Heart right ventricle (tissue), 16 donors: ENCODE measurements at places on chromosomes 11 and 22. TPM values are rescaled to one million over a fixed set of nuclear protein-coding genes. Genes with fewer than 3 reads are reported as not detected.

- DNase-seq = no peak
Observed at GRCh38 chr11:86346513-86346912, 28.2 kb upstream of the CCDC81 start.

The SH3BP1 gene
- 1.5 TPM for polyA plus RNA-seq

The NLRP14 gene
- polyA plus RNA-seq = not detected

GRCh38 chr11:129365816-129366215, 9.8 kb upstream of the BARX2 start:
- DNase-seq = no peak

The HBG2 gene
- 0.12 TPM for polyA plus RNA-seq

The AP1B1 gene
- polyA plus RNA-seq = 18.4 TPM

DNA sequence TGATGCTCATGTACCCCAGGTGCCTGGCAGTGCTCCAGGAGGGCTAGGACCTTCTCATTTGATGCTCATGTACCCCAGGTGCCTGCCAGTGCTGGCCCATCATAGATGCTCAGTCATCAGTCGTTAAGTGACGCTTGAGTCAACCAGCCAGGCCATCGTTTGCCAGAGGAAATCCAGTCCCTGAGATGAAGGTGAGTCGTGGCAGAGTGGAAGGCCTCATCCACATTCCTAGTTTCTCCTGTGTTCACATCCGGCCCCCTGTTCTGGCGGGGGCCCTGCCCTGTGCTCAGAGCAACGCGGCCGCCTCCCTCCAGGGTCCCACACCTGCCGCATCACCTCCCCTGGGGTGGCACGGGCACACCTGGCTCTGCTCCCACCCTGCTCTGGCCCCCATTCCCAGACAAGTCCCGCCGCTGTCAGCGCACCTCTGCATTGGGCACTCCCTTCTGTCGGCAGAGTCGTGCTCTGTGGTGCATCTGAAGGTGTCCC, 279.9 kb downstream of the BRD1 start:
- DNase-seq = no peak
